ENCODE measurements at places on chromosomes 16 and 17.
A peak's percentile ranks its signal among the peaks of the same experiment; 100 is the strongest.

- DNase-seq, result peak; percentile 16
Observed at GRCh38 chr16:14405611-14406537, 224.2 kb downstream of the PARN start.

DNA sequence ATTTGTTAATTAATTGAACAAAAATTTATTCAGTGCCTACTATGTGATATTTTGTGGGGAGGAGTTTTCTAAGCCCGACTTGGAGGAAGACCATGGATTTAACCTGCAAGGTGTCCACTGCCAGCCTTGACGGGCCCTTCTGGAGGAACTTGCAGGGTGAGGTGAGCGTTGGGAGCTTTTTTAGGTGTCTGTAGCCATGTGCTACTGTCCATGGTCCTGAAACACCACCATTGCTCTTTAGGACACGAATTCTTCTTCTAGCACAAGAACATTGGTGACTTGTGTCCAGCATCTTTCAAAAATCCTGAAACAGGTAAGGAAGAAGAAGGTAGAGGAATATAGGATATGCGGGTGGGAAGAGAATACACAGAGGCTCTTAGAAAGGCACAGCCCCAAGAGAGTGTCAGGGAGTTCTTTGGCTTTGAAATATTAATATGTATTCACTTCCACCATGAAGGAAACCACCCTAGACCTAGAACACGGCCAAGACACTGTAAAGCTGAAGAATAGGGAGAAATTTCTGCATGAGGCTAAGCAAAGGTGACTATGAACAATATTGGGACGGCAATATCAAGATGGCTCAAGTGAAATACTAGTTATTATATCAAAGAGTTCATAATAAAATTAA lies 27.9 kb upstream of the OR4D1 start:
- peak; percentile 67 for DNase-seq

- DNase-seq, result no peak
Observed at GRCh38 chr17:20968913-20969616, 73.7 kb downstream of the USP22 start.

DNA sequence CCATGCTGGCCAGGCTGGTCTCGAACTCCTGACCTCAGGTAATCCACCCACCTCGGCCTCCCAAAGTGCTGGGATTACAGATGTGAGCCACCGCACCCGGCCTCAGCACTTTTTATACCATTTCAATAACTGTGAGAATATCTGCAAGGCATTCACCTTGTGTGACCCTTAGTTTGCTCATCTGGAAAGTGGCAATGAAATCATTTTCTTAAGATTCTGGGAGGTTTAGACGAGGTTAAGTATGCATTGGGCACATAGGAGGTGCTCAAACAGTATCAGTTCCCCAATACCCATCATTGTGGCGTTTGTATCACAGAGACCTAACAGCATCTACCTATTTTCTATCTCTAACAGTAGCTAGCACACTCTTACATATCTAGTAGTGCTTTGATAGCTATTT lies 481.9 kb upstream of the ERCC4 start:
- DNase-seq, result no peak

GRCh38 chr16:177394-177822 lies 928 bp downstream of the HBA1 start:
- DNase-seq, result no peak

DNA sequence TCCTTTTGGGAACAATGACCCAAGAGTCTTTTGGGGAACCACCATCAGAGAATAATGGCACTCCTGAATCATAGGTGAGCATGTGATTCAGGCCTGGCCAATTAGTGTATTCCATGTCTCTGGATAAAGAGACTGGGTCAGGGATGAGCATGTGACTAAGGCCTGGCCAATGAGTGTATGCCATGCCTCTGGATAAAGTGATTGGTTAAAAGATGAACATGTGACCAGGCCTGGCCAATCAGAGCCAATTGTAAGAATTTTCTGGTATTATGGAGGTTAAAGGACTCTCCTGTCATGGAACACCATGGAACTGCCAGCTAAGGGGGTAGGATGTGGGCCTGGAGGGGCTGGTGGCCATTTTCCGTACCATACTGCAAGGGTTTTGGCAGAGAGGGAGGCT lies 194.3 kb downstream of the C16orf78 start:
- no peak for DNase-seq

DNA sequence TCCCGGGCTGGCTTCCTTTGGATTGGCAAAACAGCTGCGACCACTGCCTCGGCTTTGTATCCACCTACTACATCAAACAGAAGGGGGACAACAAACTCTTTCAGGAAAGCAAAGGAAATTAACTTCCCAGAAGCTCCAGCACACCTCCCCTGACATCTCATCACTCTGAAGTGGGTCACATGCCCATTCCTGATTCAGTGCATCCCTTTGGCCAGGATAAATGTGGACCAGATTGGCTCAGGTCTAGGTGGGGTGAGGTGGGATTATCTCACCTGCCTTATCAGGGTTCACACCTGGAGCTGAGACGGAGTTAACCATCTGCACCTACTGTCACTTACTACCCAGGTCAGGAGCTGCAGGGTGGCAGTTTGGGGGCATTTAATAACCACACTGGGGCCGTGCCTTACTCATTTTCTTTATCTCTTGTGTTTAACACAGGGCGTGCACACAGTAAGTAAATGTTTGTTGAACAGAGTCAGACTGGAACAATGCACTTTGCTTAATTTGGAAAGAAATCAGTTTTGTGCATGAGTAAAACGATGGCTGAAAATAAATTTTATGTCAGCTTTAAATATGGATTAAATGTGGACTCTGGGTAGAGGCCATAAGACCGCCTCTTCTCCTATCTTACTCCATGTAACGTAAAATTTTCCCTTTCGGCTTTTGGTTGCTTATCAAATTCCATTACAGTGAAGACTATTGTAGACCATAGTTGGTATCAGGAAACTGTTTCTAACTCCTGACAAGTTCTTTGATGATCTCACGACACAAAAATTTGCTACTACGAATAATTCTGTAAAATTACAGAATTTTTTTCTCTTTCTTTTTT lies 36.0 kb downstream of the IQCK start:
- no peak for DNase-seq

DNA sequence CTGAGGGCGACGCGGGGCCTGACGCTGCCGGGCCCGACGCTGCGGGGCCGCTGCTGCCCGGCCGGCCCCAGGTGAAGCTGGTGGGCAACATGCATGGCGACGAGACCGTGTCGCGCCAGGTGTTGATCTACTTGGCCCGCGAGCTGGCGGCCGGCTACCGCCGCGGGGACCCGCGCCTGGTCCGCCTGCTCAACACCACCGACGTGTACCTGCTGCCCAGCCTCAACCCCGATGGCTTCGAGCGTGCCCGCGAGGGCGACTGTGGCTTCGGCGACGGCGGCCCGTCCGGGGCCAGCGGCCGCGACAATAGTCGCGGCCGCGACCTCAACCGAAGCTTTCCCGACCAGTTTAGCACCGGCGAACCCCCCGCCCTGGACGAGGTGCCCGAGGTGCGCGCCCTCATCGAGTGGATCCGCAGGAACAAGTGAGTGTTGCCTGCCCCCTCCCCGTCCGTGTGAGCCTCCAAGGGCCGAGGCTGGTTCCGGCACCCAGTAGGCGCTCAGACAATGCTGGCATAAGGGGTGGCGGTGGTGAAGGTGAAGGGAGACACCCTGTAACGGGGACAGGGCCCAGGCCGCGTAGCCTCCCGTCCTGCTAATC lies 676 bp downstream of the CPD start:
- DNase-seq, result no peak

DNA sequence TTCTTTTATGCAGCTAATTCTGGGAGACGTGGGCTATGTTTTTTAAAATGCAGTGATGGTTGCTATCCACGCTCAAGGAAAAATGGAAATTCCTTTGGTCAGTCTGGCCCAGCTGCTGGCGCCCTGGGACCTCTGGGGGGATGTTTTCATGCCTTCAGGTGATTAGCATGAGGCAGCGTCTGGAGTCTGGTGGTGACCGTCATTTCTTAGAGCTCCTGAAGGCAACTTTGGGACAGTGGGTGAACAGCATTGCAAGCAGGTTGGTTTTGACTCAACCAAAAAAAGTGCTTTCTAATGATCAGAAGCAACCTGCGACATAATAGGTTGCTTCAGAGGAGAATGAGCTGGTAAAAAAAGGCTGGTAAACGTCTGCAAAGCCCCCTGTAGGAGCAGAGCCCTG lies 82.3 kb downstream of the RPA1 start:
- no peak for DNase-seq

DNA sequence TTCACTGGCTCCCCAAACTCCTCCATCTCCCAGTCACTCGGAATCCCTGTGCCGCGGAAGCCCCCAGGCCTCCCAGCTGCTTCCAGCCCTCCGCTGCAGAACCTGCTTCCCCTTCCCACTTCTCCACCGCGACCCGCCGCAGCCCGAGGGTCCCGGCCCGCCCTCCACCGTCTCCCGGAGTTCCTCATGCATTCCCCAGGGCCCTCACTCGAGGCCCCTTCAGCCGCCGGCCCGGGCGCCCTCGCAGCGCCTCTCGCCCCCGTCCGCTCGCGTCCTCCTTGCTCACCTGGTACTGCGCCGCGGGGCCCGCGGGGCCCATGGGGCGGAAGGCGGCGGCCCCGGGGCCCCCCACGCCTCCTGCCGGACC lies 329 bp downstream of the SMARCD2 start:
- no peak for DNase-seq

GRCh38 chr17:56598466-56598865 lies 5.0 kb downstream of the NOG start:
- DNase-seq, result peak; percentile 90

- peak; percentile 98 for DNase-seq
Observed at GRCh38 chr17:81043725-81044427, 8.9 kb downstream of the BAIAP2 start.

DNA sequence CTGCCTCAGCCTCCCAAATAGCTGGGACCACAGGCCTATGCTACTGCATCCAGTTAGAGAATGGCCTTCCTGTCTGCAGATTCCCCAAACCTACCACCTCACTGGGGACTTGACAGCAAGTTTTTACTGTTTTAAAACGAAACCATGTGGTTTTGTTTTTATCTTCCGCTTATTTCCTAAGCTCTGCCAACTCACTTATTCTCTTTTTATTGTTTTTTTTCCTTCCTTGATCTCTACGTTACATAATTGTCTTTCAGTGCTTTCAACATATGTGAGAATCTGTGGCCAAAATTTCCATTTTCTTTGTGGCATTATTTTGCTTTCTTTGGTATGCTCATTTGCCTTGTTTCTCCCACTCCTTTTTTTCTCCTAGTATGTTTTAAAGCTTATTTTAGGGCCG lies 14.6 kb upstream of the SLC38A7 start:
- no peak for DNase-seq

DNA sequence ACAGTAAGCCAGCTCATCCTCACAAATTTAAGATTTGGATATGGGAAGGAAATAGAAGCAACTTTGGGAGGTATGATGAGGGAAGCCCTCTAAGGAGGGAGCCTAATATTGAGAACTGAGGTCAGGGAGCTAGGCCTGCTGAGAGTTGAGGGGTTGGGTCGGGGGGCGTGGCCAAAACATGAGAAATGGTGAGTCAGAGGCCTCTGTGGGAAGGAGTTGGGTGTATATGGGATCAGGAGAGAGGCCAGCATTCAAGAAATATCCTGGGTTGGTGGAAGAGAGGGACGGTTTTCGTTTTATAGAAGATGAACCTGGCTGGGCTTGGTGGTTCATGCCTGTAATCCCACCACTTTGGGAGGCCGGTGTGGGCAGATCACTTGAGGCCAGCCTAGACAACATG lies 48.4 kb downstream of the CLEC16A start:
- peak; percentile 81 for DNase-seq

DNA sequence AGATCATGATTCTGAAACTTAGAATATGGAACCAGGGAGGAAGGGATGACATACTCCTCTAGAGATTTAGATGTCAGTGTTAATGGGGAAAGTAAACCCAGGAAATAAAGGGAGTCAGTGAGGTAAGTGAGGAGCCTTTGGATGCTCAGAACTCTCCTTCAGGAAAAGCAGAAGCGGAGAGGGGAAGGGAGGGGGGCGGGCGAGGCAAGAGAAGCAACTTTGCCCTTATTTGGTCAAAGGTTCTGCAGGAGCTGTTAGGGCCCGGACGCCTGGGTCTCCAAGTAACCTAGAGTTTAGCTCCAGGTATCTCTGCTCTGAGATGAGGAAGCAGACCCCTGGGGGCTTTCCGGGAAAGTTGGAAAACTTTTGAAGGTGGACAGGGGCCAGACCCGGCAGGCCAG lies 1.3 kb downstream of the PFN1 start:
- no peak for DNase-seq

GRCh38 chr16:53559270-53559951 lies 56.4 kb upstream of the AKTIP start:
- no peak for DNase-seq

DNA sequence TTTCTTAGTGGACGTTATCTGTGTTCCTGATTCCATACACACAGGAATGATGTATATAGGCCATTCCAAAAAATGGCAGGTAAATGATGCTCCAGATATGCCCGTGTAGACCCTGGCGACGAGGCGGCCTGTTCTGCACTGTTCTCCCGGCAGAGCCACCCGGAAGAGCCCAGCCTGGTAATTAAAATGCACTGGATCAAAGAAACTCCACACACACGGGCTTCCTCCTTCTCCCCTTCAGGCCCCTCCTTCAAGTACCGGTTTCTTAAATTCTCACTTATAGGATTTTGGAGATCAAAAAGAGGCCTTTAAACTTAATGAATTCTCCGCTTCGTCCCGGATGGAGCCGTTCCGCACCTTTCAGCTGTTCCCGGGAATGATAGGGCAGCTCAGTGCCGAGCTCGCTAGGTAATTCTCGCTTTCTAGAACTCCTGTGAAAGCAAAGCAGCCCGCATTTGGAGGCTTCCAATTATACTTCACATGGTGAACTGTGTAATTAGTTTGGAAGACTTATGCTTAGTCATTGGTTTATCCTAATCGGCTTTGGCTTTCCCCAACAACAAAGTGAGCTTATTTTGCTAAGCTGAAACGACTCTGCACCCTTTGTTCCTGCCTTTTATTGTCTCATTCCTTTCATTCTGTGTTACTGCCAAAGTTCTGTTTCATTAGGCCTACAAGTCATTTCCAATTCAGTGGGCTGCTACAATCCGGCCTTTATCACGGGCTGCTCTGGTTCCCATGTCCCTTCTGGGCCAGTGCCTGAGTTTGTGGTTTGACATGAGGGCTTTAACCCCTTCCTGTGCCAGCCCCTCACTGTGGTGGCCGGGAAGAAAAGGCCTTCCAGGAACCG lies 150.0 kb downstream of the MSI2 start:
- no peak for DNase-seq

- DNase-seq, result peak; percentile 92
Observed at GRCh38 chr16:56988948-56989945, at the start of gene NLRC5. TSS of gene NLRC5 (plus strand) at chr16:56989557. CDS start at chr16:57020713, 31,156 bp downstream.
